Endothelial cell of umbilical vein (primary cell): ENCODE measurements at places on chromosomes 16 and 17. TPM values are rescaled to one million over a fixed set of nuclear protein-coding genes. Genes with fewer than 3 reads are reported as not detected.

DNA sequence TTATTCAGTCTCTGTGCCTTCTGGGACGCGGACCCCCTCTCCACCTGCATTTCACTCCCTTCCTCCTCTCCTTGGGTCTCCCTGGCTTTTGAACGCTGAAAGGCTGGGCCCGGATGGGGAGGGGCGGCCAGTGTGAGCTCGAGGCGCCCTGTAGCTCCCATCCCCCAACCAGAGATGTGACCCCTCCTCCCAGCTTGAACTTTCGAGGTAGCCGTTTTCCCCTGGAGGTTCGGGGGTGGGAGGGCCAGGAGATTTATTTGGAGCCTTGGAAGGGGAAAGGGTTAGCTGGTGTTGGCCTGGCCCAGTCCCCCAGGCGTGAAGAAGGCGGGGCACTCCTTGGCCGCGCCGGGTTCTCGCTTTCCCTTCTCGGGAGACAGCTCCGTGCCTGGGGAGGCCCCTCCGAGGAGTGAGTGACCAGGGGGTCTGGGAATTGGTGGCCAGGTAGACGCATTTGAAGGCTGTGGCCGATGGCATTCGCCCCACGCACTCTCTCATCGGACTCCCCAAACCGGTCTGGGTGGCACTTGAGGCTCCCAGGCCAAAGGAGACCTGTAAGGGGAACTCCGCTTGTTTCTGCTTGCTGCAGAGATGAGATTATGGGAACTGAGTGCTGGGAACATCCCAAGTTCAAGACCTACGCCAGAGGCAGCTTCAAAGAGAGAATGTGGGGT, 942 bp downstream of the LDAF1 start:
- DNase-seq = peak; percentile 32

DNA sequence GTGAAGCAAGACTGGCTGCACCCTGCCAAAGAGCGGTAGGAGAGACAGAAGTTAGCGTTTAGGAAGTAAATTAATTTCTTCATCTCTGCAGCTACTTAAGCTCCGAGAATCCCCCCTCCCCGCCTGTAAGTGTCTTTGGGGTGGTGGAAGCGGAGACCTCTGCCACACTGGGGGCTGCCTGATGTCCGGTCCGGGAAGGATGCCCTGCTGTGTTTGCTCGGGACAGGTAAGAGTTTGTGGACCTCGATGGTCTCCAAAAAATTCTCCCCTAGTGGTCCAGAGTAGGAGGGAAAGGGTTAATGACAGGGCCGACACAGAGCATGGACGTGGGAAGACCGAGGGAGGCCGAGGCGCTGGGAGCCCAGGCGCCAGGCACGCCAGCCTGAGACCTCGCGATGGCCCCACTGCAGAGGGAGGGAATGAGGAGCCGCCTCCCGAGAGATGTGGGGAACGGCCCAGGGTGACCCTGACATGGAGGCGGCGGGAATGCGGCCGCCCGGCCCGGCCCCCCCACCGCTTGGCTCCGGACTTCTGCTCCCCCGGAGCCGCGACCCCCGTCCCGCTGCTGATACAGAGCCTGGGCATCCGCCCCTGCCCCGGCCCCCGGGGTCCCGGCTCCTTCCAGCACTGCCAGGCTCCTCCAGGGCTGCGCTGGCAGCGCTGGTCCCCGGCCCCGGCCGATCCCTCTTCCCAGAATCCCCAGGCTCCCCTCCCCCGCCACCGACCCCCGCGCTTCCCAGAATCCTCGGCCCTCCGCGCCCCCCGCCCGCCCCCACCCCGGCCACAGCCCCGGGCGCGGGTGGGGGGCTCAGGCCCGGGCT, 680 bp downstream of the ZNF629 start:
- peak; percentile 52 for DNase-seq

- DNase-seq = no peak
These were observed 28.5 kb upstream of the EFCAB13 start for GRCh38 chr17:47295037-47295873.

Gene TTYH2
- 0.75 and 1.1 TPM in 2 replicates for total RNA-seq

Gene TVP23C
- total RNA-seq = 28.7 and 36.3 TPM in 2 replicates
